ENCODE measurements at places on chromosomes 2 and 18.

- DNase-seq: no peak
These were observed 783.6 kb downstream of the DCDC2C start for GRCh38 chr2:4486971-4487370.

GRCh38 chr18:23528580-23529472 lies 25.5 kb downstream of the RMC1 start:
- DNase-seq: no peak

GRCh38 chr2:233991196-233991595 lies 59.3 kb upstream of the SPP2 start:
- DNase-seq: peak; percentile 53

DNA sequence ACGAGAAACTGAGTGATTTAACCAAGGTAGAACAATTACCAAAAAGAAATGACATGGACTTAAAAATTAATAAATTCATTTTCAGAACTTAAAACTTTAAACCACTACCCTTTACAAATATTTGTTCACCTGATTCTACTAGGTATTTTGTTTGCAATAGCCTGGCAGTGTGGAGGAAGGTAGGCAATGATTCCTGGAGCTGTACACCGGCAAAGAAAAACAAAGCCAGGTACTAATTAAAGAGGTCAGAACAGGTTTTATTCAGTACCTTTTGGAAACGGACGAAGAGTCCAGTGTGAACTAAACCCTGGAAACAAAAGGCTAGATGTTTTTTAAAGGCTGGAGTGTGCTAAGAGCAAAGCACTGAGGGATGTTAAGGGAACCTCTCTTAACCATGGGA lies 561.3 kb upstream of the FSHR start:
- DNase-seq: no peak

DNA sequence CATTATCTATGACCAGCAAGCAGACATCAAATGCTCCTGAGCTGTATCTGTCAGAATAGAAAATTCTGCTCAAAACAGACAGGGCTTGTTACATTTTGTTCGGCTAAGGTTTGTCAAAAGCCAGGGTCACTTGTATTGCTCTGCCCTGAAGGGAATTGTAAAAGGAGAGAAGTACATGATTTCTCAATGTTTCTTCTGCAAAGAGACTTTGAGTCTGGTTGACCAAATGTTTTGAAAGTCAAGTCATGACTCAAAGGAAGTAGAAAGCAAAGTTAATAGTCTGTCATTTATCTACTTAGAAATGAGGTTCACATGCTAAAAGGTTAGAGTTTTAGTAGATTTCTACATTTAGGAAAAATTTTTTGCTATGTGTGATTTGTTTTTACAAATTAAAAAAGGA lies 1624.1 kb upstream of the ZEB2 start:
- DNase-seq: no peak

DNA sequence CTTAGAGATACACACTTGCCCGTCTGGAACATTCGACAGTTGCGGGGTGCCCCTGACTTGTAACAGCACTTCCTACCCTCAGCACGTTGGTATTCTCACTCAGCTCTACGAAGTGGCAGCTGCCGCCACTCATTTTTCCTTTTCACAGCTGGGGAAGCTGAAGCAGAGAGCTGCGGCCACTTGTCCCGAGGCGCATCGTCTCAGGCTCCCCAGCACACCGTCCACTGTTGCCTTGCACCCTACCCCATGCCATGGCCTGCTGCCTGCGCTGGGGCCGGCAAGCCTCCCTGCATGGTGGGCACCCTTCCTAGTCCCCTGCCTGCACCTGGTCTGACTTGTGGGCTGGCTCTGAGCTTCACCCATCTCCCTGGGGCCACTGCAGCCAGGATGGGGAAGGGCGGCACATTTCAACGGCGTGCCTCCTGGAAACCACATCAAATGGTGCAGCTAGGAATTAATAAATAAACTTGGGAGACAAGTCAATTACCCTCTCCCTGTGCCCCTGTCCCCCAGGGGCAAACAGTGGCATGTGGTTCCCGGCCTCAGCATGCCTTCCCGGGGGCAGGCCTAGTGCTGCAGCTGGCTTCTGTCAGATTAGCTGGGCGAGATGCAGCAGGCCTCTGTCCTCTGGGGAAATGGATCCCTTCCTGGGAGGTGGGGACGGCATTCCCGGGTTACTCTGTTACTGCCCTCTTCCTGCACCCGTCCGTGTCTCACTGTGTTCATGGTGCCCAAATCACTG lies 64.7 kb upstream of the HAAO start:
- DNase-seq: no peak

GRCh38 chr2:69646714-69647113 lies 3.2 kb upstream of the AAK1 start:
- no peak for DNase-seq

- no peak for DNase-seq
These were observed 55.6 kb downstream of the CYP26B1 start for GRCh38 chr2:72092111-72092510.

GRCh38 chr2:168722592-168722991 lies 79.8 kb upstream of the NOSTRIN start:
- no peak for DNase-seq

GRCh38 chr18:68564961-68565360 lies 149.9 kb downstream of the TMX3 start:
- DNase-seq: no peak

GRCh38 chr2:74093840-74094239 lies 53.9 kb downstream of the BOLA3 start:
- DNase-seq: no peak

GRCh38 chr2:189083606-189084005 lies 96.0 kb downstream of the COL5A2 start:
- no peak for DNase-seq

DNA sequence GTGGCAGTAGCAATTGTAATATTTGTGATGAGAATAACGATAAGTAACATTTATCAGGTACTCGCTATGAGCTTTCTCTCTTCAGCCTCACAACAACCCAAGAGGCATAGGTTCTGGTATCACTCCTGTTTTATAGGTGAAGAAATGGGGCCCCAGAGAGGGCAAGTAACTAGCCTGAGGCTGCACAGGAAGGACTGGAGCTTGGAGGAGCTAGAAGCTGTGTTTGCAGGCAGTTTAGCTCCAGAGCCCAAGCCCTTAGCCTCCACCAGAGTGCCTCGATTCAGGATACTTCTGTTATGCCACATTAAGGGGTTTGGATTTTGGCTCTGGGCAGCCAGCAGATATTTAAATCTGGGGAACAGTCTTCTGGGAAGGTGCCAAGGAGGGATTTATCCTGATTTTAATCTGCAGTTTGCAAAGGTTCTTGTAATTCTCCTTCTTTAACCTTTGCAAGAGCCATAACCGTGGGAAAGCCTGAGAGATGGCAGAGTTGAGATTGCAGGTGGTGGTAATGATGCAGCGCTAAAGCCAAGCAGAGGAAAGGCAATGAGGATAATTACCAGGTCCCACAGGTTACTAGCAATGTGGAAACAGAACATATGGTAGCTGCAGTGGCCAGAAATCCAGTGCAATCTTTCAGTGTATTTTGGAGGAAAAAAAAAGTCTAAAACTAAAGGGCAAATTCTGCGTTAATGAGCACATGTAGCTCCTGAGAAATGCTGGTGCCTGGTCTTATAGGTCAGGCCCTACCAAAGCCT lies 9.1 kb downstream of the MOCOS start:
- DNase-seq: no peak

GRCh38 chr2:215787565-215788178 lies 225.7 kb downstream of the MREG start:
- no peak for DNase-seq

GRCh38 chr2:60158262-60158661 lies 395.2 kb downstream of the BCL11A start:
- DNase-seq: no peak

Data from CD8-positive, alpha-beta T cell (primary cell).